ENCODE measurements at places on chromosomes 5 and 9.

GRCh38 chr9:82196622-82197441 lies 208.3 kb downstream of the SPATA31D1 start:
- no peaks in the 10 kb centered on the region for H3K4me1 ChIP-seq
- no peak for DNase-seq
- no peaks in the 10 kb centered on the region for H3K27me3 ChIP-seq

GRCh38 chr5:175470781-175471180 lies 7.6 kb upstream of the SFXN1 start:
- DNase-seq, result no peak
- peaks cover 7% of the 10 kb centered on the region for H3K4me1 ChIP-seq
- no peak overlapping the region for H3K27ac ChIP-seq
- H3K36me3 ChIP-seq, result no peaks in the 10 kb centered on the region
- peaks cover 21% of the 10 kb centered on the region for H3K27me3 ChIP-seq
- H3K4me3 ChIP-seq, result no peak overlapping the region

- H3K27me3 ChIP-seq, result no peaks in the 10 kb centered on the region
- no peaks in the 10 kb centered on the region for H3K4me1 ChIP-seq
- no peaks in the 10 kb centered on the region for H3K36me3 ChIP-seq
- H3K4me3 ChIP-seq, result no peak overlapping the region
- no peak overlapping the region for H3K27ac ChIP-seq
- no peak for DNase-seq
These were observed 101.9 kb downstream of the HTR1A start for GRCh38 chr5:63860379-63860778.

DNA sequence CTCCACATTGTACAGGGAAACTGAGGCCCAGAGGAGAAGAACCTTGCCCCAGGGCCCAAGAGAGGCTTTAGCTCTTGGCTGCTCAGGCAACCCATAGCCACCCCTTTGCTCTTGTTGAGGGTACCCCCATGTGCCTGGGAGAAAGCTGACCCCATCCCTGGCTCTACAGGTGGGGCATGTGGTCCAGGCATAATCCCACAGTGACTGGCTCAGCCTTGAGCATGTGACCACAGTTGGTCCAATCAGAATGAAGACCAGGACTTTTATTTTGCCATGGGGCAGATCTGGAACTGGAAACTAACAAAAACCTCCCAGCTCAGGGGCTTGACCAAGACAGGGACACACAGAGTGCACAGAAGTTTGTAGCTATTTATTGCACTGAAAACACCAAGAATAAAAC lies 29.3 kb downstream of the SLC6A7 start:
- DNase-seq, result no peak
- no peak overlapping the region for H3K27ac ChIP-seq
- H3K27me3 ChIP-seq, result peaks cover 40% of the 10 kb centered on the region
- H3K4me3 ChIP-seq, result no peak overlapping the region
- no peaks in the 10 kb centered on the region for H3K4me1 ChIP-seq

DNA sequence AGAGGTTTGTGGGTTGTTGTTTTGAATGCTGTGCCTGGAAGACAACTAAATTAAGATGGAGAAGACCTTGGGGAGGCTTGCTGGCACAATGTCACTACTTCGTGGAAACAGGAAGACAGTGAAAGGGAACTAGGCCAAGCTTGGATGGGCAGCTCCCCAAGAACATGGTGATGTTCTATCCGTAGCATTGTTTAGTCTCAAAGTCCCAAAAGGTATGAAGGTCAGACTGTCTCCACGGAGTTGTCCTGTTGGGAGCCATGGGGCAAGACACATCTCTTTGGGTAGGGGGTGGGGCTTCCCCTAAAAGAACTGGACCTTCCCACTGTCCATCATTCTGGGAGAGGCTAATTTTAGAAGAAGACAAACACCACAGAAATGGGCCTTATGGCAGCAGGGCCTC lies 140.5 kb downstream of the ENTREP1 start:
- H3K27ac ChIP-seq, result no peak overlapping the region
- no peaks in the 10 kb centered on the region for H3K27me3 ChIP-seq
- no peak for DNase-seq
- H3K36me3 ChIP-seq, result no peaks in the 10 kb centered on the region
- no peaks in the 10 kb centered on the region for H3K4me1 ChIP-seq
- no peak overlapping the region for H3K4me3 ChIP-seq

DNA sequence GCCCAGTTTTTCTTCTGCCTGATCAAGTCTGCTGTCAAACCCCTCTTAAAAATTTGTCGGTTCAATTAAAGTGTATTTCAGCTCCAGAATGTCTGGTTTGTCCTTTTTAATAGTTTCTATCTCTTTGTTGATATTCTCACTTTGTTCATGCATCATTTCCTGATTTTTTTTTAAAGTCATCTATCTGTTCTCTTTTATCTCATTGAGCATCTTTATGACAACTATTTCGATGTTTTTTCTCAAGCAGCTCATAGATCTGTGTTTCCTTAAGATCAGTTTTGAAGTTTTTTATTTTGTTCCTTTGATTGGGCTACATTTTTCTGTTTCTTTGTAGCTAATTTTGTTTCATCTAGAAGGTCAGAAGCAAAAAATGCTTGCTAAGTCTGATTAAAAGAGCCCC lies 53.7 kb downstream of the FGD3 start:
- H3K27ac ChIP-seq, result peak overlapping the region; percentile 64
- no peak for DNase-seq
- H3K4me1 ChIP-seq, result peaks cover 81% of the 10 kb centered on the region
- peaks cover 84% of the 10 kb centered on the region for H3K36me3 ChIP-seq
- no peaks in the 10 kb centered on the region for H3K27me3 ChIP-seq

DNA sequence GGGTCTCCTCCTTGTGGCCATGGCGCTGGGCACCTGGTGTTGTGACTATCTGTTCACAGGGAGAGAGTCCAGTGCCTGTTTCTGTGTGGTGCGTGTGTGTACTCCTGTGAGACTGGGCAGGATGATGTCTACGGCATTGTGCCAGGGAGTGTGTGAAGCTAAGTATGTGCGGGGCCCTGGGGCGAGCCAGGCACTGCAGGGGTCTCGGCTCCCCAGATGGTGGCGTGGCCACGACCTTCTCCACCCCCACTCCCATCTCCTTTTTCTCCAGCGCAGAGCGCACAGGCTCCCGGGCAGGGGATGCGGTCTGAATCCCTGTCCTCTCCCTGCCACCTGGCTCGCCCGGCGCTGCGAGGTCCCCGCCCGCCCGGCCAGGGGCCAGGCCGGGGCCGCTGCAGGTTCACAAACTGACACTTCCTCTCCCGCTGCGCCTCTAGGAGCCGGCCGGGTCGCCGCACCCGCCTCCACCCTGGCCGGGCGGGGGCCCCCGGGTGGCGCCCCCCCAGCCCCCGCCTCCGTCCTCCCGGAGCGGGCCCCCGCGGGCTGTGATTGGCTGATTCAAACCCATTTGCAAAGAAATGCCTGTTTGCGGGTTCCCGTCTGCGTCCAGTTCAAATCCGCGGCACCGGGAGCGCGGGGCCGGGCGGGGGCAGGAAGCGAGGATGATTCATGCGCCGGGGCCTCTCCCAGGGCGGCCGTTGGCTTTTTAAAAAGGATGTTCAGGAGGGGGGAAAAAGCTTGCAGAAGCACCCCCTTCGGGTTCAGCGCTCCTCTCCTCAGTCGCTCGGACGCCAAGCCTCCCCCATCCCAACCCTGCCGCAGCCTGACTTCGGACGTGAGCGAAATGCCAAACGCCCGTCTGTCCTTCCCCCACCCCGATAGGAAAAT lies 790 bp downstream of the PHF19 start:
- peaks cover 65% of the 10 kb centered on the region for H3K36me3 ChIP-seq
- H3K27me3 ChIP-seq, result no peaks in the 10 kb centered on the region
- DNase-seq, result peak; percentile 94
- peaks cover 81% of the 10 kb centered on the region for H3K4me1 ChIP-seq
- peak overlapping the region; percentile 80 for H3K4me3 ChIP-seq

DNA sequence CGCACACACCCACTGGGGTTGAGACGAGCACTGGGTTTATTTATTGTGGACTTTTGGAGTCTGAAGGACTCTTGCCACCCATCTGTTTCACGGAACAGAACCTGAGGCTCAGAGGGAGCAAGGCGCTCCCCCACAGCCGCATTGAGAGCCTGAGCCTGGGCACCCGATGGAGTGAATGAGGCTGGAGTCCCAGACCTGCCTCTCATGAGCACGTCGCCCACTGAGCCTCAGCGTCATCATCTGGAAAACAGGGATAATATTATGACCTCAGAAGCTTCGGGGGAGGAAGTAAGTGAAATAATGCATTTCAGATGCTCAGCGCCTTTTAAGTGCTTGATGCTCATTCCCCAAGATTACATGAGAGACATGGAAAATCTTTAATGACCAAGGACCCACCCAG lies 5.5 kb downstream of the NEK6 start:
- no peak overlapping the region for H3K27ac ChIP-seq
- H3K27me3 ChIP-seq, result peaks cover 90% of the 10 kb centered on the region
- H3K36me3 ChIP-seq, result peaks cover 2% of the 10 kb centered on the region
- peaks cover 39% of the 10 kb centered on the region for H3K4me1 ChIP-seq

DNA sequence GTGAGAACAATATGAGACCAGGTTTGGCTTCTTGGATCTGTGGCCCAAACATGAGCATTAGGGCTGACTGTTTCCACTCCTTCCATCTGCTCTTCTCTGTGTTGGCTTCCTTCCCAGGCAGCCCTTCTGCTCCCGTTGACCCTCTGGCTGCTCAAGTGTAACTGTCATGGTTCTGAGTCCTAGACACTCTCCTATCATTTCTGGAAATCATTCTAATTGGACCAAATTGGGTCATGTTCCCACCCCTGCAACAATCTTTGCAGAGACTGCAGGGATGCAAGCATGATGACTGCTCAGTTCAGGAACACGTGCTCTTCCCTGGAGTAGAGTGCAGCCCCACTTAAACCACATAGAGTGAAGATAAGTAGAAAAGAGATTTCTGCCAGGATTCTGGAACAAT lies 741.4 kb downstream of the TAF11L14 start:
- no peaks in the 10 kb centered on the region for H3K4me1 ChIP-seq
- no peaks in the 10 kb centered on the region for H3K36me3 ChIP-seq
- no peaks in the 10 kb centered on the region for H3K27me3 ChIP-seq

DNA sequence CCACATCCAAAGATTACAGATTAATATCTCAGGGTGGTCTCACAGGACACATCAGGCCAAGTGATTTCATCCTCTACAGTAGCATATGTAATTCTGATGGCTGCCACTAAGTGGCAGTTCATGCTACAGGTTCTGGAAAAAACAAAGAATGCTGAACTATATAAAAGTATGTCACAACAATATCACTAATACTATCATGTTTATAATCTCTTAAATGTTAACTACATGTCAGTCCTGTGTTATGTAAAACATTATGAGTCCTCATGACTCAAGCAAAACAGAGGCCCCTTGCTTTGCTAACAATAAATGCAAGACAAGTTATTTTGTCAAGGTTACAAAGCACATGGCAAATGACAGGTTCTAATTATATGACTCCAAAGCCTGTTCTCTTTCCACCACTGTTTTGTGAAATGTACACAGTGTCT lies 233.2 kb downstream of the FBXL17 start:
- peaks cover 10% of the 10 kb centered on the region for H3K4me1 ChIP-seq
- no peak for DNase-seq
- no peak overlapping the region for H3K27ac ChIP-seq
- H3K4me3 ChIP-seq, result no peak overlapping the region

DNA sequence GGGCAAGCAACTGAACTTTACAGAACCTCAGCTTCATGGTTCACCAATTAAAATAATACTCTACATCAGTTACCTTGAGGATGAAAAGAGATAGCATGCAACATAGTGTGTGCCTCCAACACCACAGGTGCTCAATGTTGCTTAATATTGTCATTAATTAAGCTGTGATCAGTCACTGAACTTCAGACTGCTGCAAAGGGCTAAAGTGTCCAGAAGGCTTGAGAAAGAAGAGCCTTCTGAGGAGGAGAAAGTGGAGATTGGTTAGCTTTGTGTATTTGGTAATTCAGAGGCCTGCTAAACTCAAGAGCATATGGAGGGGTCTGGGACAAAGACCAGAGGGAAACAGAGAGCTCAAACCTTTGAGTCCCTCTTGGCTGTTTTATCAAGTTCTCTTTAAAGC lies 66.3 kb upstream of the SELENOP start:
- no peak overlapping the region for H3K4me3 ChIP-seq
- no peak overlapping the region for H3K27ac ChIP-seq
- H3K36me3 ChIP-seq, result no peaks in the 10 kb centered on the region
- no peak for DNase-seq
- H3K27me3 ChIP-seq, result peaks cover 8% of the 10 kb centered on the region

GRCh38 chr5:15424769-15425168 lies 75.2 kb upstream of the FBXL7 start:
- DNase-seq, result no peak
- H3K4me1 ChIP-seq, result no peaks in the 10 kb centered on the region
- no peak overlapping the region for H3K27ac ChIP-seq
- no peaks in the 10 kb centered on the region for H3K36me3 ChIP-seq

DNA sequence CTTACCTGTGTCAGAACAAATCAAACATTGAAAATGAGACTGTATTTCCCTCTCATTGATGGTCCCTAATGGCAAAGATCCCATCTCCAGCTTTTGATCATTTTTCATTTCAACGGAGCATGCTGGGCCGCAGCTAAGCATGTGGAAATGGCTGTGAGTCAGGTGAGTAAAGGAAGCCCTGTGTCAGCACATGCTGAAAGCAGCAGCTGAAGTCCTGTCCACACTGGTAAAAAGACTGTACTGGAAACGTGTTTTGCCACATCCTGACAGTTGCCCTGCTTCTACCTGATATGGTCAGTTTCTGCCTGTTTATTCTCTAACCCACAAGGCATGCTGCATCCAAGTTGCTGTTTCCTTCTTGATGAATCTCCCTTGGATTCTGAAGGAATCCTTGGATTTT lies 330.1 kb downstream of the EFNA5 start:
- no peaks in the 10 kb centered on the region for H3K36me3 ChIP-seq
- H3K27me3 ChIP-seq, result no peaks in the 10 kb centered on the region
- no peak overlapping the region for H3K4me3 ChIP-seq
- no peaks in the 10 kb centered on the region for H3K4me1 ChIP-seq
- no peak for DNase-seq
- no peak overlapping the region for H3K27ac ChIP-seq

DNA sequence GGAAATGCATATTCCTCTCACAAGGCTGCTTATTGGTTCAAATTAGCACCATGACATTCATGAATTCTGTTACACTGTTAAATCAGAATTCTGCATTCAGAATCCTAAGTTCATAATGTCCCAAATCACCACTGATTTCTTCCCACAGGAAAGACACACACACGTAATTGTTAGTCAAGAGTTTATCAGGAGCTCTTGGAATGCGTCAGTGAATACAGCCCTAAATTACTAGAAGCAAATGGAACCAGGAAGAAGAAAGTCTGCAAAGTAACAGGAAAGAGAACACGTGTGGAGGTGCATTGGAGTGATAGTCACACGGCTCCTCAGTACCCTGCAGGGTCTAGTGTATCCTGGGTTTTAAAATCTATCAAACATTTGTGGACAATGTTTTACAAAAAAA lies 110.2 kb downstream of the ANXA2R start:
- no peak overlapping the region for H3K4me3 ChIP-seq
- H3K4me1 ChIP-seq, result no peaks in the 10 kb centered on the region
- H3K27ac ChIP-seq, result no peak overlapping the region
- no peaks in the 10 kb centered on the region for H3K36me3 ChIP-seq

DNA sequence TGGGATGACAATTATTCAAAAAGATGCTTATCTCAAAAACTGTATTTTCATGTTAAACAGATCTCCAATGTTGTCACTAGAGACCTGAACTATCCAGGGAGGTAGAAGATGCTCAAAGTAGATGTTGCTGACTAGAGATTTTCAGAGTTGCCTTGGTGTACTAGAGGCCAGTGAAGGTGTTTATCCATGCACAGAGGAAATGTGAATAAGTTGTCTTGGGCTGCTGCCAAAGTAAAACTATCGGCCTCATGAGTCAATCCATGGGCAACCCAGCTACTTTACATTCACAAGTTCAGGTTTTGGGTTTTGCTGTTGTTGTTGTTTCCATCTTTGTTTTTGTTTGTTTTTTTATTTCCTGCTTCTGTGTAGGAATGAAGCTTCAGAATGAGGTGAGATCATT lies 141.1 kb upstream of the RANBP3L start:
- H3K27me3 ChIP-seq, result no peaks in the 10 kb centered on the region
- DNase-seq, result no peak
- peaks cover 1% of the 10 kb centered on the region for H3K36me3 ChIP-seq
- no peak overlapping the region for H3K27ac ChIP-seq
- peaks cover 13% of the 10 kb centered on the region for H3K4me1 ChIP-seq
